ENCODE measurements at places on chromosomes 7 and 10.
A peak's percentile ranks its signal among the peaks of the same experiment; 100 is the strongest.

DNA sequence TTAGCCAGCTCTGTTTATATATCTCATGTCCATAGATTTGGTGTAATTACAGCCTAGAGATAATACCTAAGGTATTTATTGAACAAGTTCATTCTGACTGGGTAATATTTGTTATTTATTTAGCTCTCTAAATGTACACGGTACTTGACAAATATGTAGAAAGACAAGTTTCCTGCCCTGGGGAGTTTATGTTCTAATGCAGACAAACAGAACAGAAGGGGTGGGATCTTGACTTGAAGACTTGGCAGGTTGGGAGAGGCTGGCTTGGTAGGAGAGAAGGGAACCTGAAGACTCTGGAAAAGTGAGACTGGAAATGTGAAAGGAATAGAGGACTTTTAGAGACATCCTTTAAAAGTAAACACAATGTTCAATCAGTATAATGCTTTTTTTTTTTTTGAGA, 97.7 kb upstream of the CDK6 start:
- no peak for DNase-seq

- DNase-seq: no peak
Measured at GRCh38 chr7:119711104-119711503, 561.9 kb upstream of the KCND2 start.

GRCh38 chr7:86991771-86992191, 67.7 kb downstream of the ELAPOR2 start:
- no peak for DNase-seq

- peak; percentile 53 for DNase-seq
Measured at GRCh38 chr10:68560943-68561864, 1.1 kb downstream of the TET1 start.

DNA sequence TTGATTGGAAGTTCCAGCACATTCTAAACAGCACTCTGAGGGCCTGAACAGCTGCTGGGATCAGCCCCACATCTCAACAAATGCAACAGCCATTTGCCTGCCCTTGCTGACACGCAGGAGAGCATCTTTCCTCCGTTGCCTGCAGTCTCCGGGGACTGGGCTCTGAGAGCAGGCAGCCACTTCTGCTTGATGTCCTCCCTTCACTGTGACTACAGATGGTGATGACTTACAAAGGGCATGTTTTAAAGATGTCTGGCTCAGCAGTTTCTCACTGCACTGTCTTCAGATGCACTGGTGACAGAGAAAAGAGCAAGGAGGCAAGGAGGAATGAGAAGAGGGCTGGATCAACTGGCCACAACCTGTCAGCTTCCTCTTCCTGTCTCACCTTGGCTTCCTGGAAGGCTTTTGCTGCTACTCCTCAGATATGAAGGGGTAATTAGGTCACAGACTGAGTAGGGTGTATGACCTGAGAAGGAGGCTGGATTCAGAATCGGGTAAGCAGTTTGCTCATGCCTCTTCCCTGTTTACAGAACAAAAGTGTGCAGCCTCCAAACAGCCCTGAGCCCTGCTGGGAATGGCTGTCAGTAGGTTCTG, 143.5 kb upstream of the GHITM start:
- no peak for DNase-seq

DNA sequence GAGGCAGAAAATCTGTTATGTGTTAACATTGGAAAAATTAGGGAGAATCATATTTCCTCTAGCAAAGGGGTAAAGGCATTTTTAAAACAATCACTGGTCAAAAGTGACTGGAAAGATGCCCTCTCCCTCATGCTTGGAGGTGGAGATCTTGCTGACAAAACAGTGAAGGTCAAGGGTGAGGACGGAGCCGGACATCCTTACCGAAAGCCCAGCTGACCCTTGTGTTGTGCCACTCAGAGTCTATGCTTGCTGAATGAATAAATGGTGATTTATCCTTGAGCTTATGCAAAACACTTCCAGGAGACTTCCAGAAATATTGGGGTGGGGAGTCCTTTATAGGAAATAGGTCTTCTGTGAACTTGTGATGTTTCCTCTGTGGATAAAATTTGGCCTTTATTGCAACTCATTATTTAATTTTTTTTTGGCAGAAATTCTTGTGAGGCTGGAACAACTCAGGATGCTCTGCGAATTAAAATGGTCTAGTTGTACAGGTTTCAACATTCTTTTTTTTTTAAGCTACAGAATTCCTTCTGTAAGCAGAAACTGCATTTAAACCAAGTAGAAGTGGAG, 28.3 kb upstream of the ELMO1 start:
- no peak for DNase-seq

GRCh38 chr7:12586271-12586670, 15.8 kb downstream of the SCIN start:
- DNase-seq: no peak

DNA sequence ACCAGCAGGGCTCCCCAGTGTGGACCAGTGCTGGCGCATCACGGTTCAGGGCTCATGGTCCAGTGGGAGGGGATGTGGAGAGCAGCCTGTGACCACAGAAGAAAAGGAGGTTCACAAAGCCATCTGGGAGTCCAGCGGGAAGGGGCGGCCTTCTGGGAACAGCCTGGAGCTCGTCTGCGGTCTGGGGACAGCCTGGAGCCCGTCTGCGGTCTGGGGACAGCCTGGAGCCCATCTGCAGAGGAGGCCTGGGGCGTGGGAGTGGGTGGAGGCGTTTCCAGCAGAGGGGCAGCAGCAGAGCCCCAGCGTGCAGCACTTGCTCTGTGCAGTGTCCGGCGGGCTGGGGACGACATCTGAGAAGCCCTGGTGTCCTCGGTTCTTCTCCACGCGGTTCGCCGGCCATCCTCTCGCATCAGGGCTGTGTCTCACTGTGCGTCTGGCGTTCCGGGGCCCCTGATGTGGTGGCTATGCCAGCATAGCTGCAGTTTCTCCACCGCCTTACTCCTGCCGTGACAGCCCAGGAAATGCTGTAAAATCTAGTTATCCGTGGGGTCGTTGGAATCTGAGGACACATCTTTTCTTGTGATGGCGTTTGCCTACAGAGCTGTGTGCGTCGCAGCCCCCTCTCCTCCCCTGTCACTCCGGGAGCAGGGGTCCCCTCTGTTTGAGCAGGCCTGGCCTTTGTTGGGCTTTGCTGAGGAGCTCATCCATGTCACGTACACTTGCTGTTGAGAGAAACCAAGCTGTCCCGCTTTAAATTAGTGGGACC, 104.6 kb downstream of the INPP5A start:
- no peak for DNase-seq

- DNase-seq: no peak
Measured at GRCh38 chr7:151142686-151143040, 24.8 kb downstream of the GBX1 start.

GRCh38 chr7:134562136-134562535, 13.2 kb downstream of the AKR1B15 start:
- DNase-seq: no peak

GRCh38 chr10:85864173-85864549, 502.4 kb downstream of the GRID1 start:
- no peak for DNase-seq

DNA sequence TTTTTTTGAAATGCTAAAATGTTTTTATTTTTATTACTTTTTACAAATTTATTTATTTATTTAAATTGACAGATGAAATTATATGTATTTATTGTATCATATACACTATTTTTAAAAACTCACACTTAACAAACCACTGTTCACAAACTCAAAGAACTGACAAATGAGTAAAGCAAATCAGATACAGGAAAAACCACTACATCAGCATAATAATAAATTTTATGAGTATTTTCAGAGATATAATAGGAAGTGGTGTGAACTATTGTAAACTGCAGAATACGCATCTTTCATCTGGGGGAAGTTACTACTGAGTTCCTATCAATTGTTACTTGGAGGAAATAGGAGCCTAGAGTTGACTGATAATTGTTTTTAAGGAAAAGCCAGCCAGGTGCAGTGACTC, 150.7 kb downstream of the PCLO start:
- DNase-seq: no peak

DNA sequence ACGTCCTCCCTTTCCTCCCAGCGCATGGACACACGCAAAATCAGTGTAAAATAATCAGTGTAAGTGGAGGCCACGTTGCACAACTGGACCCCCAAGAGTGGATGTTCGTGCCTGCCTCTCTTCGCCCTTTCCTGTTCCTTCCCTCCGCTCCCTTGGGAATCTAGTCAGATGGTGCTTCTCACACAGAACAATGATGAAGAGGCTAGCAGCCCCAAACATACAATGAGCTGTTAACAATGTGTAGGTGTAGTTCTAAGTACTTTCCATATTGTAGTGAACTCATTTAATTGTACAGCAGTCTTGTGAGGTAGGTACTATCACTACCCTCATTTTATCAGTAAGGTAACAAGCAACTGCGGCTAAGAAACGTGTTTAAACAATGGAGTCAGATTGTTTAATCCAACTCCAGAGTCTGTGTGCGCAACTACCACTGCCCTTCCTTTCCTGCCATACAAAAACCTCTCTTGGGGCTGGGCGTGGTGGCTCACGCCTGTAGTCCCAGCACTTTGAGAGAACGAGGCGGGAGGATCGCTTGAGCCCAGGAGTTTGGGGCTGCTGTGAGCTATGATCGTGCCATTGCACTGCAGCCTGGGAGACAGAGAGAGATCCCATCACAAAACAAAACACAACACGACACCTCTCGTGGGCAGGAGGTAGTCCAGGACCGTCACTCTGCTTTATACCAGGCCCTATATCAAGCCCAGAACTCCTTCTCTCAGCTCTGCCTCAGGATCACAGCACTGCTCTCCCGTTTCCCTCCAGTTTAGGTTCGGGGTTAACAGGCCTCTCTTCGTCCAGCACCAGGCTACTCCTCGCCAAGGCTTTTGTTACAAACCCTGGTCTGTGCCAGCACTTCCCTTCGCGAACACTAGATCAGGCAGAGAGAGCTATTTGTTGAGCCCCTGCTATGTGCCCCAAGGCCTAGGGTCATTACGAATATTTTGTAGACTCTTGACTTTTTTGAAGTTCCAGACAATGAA, 1.1 kb downstream of the FKBP9 start:
- peak; percentile 35 for DNase-seq

DNA sequence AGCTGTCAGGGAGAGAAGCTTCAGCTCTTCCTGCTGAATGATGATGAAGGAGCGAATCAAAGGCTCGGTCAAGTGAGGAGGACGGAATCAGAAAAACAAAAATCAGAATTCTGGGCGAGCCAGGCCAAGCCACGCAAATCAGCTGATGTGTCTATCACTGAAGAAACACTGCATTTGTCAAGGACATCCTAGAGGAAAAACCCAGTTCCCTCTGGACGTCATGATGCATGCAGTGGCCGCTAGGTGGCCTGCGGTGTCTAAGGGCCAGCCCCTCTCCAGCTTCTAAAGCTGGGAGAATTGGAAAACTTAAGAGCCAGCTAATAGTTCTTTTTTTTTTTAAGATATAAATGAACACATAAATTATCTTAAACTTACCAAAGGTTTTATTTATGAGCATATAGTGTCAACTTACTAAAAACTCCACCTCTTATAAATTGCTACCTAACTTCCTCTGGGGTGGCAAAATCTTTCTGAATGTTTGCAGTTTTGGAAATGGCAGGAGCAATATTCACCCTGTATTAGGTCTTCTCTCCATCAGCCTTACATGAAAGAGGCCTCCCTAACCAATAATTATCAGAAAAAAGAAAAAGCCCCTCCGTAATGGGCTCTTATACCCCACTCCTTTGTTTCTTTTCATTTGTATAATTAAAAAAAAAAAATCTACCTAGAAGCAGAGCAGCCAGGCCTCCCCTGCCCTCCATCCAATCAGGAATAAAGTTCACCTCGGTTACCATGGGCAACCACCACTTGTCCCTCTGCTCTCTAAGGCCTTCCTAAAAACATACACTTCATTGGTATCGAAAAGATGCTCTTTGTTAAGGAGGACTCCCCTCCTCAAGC, 186.8 kb downstream of the USP6NL start:
- peak; percentile 82 for DNase-seq

DNA sequence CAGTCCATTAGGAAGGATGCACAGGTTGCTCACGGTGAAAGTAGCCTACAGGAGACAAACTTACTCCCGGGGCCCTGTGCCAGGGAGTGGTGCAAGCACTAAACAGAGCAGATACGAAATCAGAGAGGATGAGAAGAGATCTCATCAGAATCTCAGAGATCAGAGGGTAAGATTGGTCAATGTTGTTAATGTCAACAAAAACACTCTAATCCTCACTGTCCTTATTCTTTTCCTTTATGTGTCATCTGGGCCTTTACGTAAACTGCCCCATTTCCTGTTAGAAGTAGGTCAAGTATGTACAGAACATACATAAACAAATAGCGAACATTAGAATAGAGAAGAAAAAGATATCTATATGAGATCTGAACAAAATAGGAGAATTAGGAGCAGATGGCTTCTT, 163.1 kb downstream of the PPP1R17 start:
- DNase-seq: no peak

DNA sequence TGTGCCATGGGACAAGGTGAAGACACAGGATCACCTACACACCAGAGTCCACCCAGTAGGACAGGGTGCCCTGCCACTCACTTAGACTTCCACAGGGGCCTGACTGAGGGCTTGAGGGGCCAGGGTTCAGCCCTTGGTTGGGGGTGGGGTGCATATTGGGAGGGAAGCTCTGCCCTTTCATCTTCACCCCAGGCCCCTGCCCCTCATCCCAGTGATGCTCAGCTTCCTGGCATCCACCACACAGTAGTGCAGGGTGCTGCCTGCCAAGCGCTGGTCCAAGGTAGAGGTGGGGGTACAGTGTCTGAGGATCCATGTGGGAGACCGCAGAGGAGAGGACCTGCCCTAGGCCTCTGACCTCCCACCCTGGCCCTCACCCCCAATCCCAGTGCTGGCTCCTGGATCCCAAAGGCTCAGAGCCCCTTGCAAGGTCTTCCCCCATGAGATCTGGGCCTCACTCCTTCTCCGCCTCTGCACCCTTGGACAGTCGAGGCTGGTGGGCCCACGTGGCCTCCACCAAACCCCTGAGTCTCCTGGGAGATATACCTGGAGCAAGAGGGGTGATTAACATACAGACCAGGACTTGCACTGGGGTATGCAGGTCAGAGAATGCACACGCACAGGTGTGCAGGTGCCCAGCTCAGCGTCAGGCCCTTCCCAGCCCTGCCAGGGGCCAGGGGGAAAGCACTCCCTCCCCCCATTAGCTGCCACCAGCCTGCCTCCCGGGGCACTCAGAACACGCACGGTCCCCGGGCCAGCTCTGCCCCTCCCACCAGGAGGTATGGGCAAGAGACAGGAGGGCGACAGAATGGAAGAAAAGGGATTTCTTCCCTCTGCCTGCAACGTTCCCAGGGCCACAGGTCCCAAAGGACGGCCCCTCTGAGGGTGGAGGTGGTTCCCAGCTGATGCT, 8.6 kb upstream of the IRF5 start:
- DNase-seq: no peak

GRCh38 chr7:27248911-27249723, 6.5 kb downstream of the EVX1 start:
- no peak for DNase-seq

DNA sequence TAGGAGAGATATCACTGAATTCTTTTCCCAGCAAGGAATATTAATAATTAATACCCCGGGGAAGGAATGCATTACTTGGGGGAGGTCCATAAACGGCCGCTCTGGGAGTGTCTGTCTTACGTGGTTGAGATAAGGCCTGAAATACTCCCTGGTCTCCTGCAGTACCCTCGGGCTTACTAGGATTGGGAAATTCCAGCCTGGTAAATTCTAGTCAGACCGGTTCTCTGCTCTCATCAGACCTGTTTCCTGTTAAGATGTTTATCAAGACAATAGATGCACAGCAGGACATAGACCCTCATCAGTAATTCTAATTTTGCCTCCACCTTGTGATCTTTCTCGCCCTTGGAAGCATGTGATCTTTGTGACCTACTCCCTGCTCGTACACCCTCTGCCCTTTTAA, 162.8 kb upstream of the KCND2 start:
- DNase-seq: no peak

- no peak for DNase-seq
Measured at GRCh38 chr7:4006687-4007086, 675.4 kb upstream of the FOXK1 start.
